ENCODE measurements at places on chromosomes 2 and 18. TPM values are rescaled to one million over a fixed set of nuclear protein-coding genes. Genes with fewer than 3 reads are reported as not detected.

The ARMC9 gene
- polyA plus RNA-seq = 29.2 TPM

The IL1RL2 gene
- not detected for polyA plus RNA-seq

The SP140 gene
- polyA plus RNA-seq = 0.70 TPM

The FSHR gene
- polyA plus RNA-seq = not detected

The NTSR2 gene
- polyA plus RNA-seq = not detected

The GAL3ST2 gene
- not detected for polyA plus RNA-seq

The CROCC2 gene
- not detected for polyA plus RNA-seq

The MOCOS gene
- 3.9 TPM for polyA plus RNA-seq

DNA sequence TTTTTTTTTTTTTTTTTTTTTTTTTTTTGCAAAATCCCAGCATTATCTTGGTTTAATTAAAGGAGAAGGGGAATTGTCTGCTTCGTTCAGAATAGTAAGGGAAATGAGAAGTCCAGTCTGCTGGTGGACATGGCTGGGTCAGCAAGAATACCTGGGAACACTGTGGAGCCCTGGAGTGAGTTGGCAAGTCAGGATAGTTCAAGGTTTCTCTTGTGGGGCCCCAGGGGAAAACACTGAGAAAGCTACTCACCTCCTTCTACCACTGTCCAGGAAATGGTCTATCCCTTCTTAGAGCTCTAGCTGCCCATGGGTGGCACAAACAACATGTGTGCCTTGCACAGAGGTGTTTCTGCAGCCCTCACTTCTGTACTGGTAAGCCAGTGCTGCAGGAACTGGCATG is 169.1 kb upstream of the SIX2 start:
- H3K36me3 ChIP-seq = no peaks in the 10 kb centered on the region
- no peak for DNase-seq
- no peak overlapping the region for H3K4me3 ChIP-seq
- H3K27ac ChIP-seq = no peak overlapping the region
- H3K27me3 ChIP-seq = peaks cover 3% of the 10 kb centered on the region

- no peak overlapping the region for H3K4me3 ChIP-seq
- DNase-seq = peak; percentile 27
- H3K27me3 ChIP-seq = no peaks in the 10 kb centered on the region
- H3K36me3 ChIP-seq = no peaks in the 10 kb centered on the region
Observed at GRCh38 chr2:197628043-197628500, 47.3 kb downstream of the RFTN2 start.

DNA sequence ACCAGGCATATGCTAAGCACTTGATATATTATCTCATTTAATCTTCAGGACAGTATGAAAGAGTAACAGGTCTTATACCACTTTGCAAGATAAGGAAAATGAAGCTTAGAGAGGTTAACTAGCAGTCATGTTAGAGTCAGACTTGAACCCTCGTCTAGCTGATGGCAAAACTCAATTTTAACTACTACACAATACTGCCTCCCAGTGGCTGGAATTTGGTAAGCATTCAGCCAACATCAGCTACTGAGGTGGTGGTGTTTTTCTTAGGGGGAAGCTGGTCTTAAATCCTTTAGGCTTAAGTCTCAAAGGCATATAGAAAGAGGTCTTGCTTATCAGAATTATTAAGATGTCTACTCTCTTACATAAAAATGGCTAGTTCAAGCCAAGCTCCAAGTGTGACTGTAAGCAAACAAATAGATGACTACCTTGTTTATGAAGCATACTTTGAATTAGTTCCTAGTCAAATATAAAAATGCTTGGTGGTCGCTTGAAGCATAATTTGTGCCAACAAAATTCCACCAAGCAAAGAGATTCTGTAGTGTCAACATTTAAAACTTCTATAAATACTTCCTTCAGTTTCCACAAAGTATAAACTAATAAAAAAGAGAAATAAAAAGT is 325.4 kb upstream of the FIGN start:
- DNase-seq = peak; percentile 88
- H3K27me3 ChIP-seq = no peaks in the 10 kb centered on the region
- H3K4me1 ChIP-seq = no peaks in the 10 kb centered on the region

DNA sequence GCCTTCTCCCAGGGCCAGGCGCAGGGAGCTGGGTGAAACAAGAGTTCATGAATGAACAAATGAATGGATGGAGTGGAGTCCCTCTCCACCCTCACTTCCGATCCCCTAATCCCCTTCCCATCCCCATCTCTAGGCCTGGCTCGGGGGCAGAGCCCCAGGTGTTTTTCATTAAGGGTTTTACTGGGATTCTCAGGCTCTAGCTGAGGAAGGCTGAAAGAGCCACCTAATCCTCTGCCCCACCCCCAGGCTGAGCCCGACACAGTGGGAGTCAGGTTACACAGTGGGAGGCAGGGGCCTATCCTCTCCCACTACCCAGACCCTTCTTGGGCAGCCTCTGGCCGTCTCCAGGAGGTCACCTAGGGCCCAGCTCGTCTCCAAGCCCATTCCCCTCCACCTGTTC is 36.1 kb downstream of the SDC1 start:
- no peaks in the 10 kb centered on the region for H3K27me3 ChIP-seq
- no peaks in the 10 kb centered on the region for H3K36me3 ChIP-seq
- H3K4me3 ChIP-seq = no peak overlapping the region
- DNase-seq = peak; percentile 50
- peaks cover 14% of the 10 kb centered on the region for H3K4me1 ChIP-seq
- H3K27ac ChIP-seq = no peak overlapping the region

GRCh38 chr2:85893428-85894258 is 4.9 kb upstream of the ST3GAL5 start:
- H3K4me3 ChIP-seq = no peak overlapping the region
- H3K36me3 ChIP-seq = no peaks in the 10 kb centered on the region
- H3K27me3 ChIP-seq = peaks cover 10% of the 10 kb centered on the region
- H3K4me1 ChIP-seq = no peaks in the 10 kb centered on the region
- H3K27ac ChIP-seq = no peak overlapping the region
- no peak for DNase-seq

GRCh38 chr2:226023946-226024345 is 624.4 kb downstream of the NYAP2 start:
- H3K4me3 ChIP-seq = no peak overlapping the region
- no peak for DNase-seq
- no peak overlapping the region for H3K27ac ChIP-seq
- no peaks in the 10 kb centered on the region for H3K27me3 ChIP-seq

- no peak overlapping the region for H3K27ac ChIP-seq
- no peaks in the 10 kb centered on the region for H3K36me3 ChIP-seq
- no peaks in the 10 kb centered on the region for H3K27me3 ChIP-seq
- no peak overlapping the region for H3K4me3 ChIP-seq
- H3K4me1 ChIP-seq = peaks cover 43% of the 10 kb centered on the region
- no peak for DNase-seq
Observed at GRCh38 chr2:85222792-85223191, 89.6 kb downstream of the TCF7L1 start.

- H3K4me3 ChIP-seq = no peak overlapping the region
- no peaks in the 10 kb centered on the region for H3K27me3 ChIP-seq
- H3K4me1 ChIP-seq = peaks cover 3% of the 10 kb centered on the region
- no peak overlapping the region for H3K27ac ChIP-seq
- H3K36me3 ChIP-seq = no peaks in the 10 kb centered on the region
Observed at GRCh38 chr2:179247318-179248023, 17.2 kb downstream of the SESTD1 start.

- H3K4me1 ChIP-seq = no peaks in the 10 kb centered on the region
- no peak overlapping the region for H3K27ac ChIP-seq
- H3K27me3 ChIP-seq = no peaks in the 10 kb centered on the region
Observed at GRCh38 chr2:71720283-71720560, 266.9 kb downstream of the DYSF start.

DNA sequence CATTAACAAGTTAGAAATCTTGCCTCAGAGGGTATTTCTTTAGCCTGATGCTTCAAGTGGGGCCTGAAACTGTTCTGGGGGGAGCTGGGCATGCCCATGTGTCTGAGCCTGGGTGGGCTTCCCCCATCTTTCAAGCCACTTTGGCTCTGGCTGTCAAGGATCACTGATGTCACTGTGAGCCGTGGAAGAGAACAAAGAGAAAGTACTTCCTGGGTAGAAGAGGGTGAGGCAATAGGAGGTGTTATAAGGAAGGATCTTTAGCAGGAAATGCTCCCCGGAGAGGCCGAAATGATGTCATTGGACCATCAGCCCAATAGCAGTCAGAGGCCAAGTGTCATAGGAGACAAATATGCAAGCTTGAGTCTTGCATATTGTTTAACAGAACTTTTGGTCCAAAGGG is 228.4 kb upstream of the MEX3C start:
- H3K4me1 ChIP-seq = peaks cover 7% of the 10 kb centered on the region
- H3K27me3 ChIP-seq = no peaks in the 10 kb centered on the region
- H3K36me3 ChIP-seq = no peaks in the 10 kb centered on the region
- no peak overlapping the region for H3K4me3 ChIP-seq

- no peaks in the 10 kb centered on the region for H3K4me1 ChIP-seq
- no peak overlapping the region for H3K4me3 ChIP-seq
- H3K27me3 ChIP-seq = peaks cover 17% of the 10 kb centered on the region
- DNase-seq = no peak
- H3K27ac ChIP-seq = no peak overlapping the region
- no peaks in the 10 kb centered on the region for H3K36me3 ChIP-seq
Observed at GRCh38 chr2:62576276-62576939, 70.4 kb upstream of the TMEM17 start.

GRCh38 chr2:95310216-95310615 is 13.1 kb downstream of the KCNIP3 start:
- no peak overlapping the region for H3K27ac ChIP-seq
- DNase-seq = no peak
- H3K4me3 ChIP-seq = no peak overlapping the region
- no peaks in the 10 kb centered on the region for H3K36me3 ChIP-seq
- no peaks in the 10 kb centered on the region for H3K27me3 ChIP-seq

DNA sequence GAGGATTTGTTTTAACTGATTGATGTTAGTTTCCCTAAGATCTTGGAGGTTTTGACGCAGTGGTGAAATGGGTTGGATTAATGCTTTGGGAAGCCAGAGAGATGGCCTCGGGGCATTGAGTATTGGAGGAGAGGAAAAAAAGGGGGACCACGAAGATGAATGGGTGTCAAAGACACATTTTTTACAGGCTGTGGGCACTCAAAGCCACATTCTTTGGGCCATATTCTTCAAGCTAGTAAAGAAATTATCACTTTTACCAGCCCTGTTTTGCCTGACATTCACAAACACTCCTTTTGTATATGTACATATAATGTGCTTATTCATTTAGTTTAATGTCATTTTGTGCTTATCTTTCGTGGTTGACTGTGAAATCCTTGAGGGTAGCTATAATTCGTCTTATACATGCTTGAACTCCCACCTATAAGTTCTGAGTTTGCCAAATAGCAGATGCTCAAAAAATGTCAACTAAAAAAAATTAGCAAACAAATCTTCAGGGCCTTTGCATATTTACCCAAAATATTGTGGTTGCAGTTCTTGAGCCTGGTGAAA is 146.3 kb downstream of the ARL6IP6 start:
- H3K27ac ChIP-seq = no peak overlapping the region
- H3K4me3 ChIP-seq = no peak overlapping the region
- DNase-seq = no peak
- peaks cover 11% of the 10 kb centered on the region for H3K36me3 ChIP-seq
- no peaks in the 10 kb centered on the region for H3K27me3 ChIP-seq

DNA sequence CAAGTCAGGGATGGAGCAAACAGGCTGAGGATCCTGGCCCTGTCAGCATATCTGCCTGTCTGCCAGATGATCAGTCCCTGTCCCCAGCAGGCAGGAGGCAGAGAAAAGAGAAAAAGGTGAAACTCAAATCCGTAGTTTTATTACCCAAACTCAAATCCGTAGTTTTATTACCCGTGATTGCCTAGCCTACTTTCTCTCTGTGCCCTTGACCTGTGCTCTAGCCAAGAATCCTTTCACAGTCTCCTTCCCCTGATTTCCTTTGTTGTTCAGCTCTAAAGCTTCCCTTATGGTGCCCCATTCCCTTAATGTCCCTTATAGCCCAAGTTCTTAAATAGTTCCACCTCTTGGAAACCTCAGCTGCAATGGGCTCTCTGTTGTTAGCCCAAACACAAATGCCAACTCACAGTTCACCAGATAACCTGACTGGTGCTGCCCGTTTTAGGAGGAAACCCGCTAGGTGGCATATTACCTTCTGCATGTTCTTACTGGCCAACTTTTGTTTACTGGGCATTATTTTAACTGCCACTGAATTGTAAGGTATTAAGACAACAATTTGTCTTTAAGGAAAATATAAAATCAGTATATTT is 125.7 kb upstream of the FZD5 start:
- H3K4me1 ChIP-seq = peaks cover 42% of the 10 kb centered on the region
- H3K36me3 ChIP-seq = no peaks in the 10 kb centered on the region
- DNase-seq = no peak

- peaks cover 5% of the 10 kb centered on the region for H3K4me1 ChIP-seq
- DNase-seq = no peak
- H3K27ac ChIP-seq = no peak overlapping the region
- no peaks in the 10 kb centered on the region for H3K27me3 ChIP-seq
- H3K4me3 ChIP-seq = no peak overlapping the region
- H3K36me3 ChIP-seq = no peaks in the 10 kb centered on the region
Observed at GRCh38 chr2:170492010-170492409, 223.1 kb upstream of the SP5 start.

GRCh38 chr2:157265825-157266224 is 8.3 kb downstream of the GALNT5 start:
- no peak for DNase-seq
- peaks cover 14% of the 10 kb centered on the region for H3K4me1 ChIP-seq
- H3K36me3 ChIP-seq = no peaks in the 10 kb centered on the region
- no peaks in the 10 kb centered on the region for H3K27me3 ChIP-seq

GRCh38 chr2:201858281-201859184 is 52.2 kb downstream of the CDK15 start:
- H3K36me3 ChIP-seq = no peaks in the 10 kb centered on the region
- H3K4me1 ChIP-seq = peaks cover 30% of the 10 kb centered on the region
- H3K27ac ChIP-seq = peak overlapping the region; percentile 84
- DNase-seq = peak; percentile 79
- peak overlapping the region; percentile 41 for H3K4me3 ChIP-seq
- H3K27me3 ChIP-seq = no peaks in the 10 kb centered on the region

- no peak overlapping the region for H3K27ac ChIP-seq
- no peaks in the 10 kb centered on the region for H3K27me3 ChIP-seq
- no peaks in the 10 kb centered on the region for H3K4me1 ChIP-seq
- DNase-seq = no peak
- H3K36me3 ChIP-seq = no peaks in the 10 kb centered on the region
- H3K4me3 ChIP-seq = no peak overlapping the region
Observed at GRCh38 chr2:207061181-207061580, 104.6 kb downstream of the KLF7 start.

DNA sequence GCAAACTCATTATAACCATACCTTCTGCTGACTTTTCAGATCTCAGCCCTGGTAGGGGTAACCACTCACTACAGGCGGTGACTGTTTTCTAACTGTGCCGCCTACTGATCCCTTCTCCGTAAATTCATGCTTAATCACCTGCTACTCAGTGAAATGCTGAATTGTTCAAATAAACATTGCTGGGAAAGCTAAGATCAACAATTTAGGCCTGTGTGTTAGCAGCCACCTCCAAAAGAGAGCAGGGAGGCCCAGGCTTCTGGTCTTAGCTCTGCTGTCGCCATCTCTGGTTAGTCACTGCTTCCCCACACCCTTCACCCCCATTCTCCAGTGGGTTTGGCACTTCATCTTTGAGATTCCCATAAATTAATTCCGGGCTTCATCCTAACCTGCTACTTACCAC is 21.8 kb upstream of the NT5C1B start:
- H3K4me3 ChIP-seq = no peak overlapping the region

GRCh38 chr18:76821356-76821874 is 942 bp upstream of the ZNF236 start:
- no peak for DNase-seq
- peaks cover 8% of the 10 kb centered on the region for H3K4me1 ChIP-seq
- peak overlapping the region; percentile 98 for H3K4me3 ChIP-seq
- no peaks in the 10 kb centered on the region for H3K36me3 ChIP-seq
